ENCODE measurements at places on chromosomes 12 and 14.

- no peak for DNase-seq
Measured at GRCh38 chr14:64944041-64944440, 1.5 kb upstream of the GPX2 start.

DNA sequence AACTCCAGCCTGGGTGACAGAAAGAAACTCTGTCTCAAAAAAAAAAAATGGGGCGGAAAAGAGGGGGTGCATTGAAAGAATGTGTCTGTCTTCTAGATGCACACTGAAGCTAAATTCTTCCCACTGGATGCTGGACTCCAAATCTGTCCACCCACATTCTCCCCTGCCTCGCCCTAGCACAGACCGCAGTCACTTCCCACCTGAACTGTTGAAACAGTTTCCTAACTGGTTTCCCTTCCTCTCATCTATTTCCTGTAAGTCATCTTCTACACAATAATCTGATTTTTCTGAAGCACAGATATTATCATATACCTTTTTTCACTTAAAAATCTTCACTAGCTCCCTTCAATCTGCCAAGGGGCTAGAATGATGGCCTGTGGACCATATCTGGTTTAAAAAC is 1.5 kb upstream of the HCAR1 start:
- DNase-seq, result no peak

GRCh38 chr14:91889477-91890211 is 22.3 kb upstream of the TC2N start:
- DNase-seq, result no peak

DNA sequence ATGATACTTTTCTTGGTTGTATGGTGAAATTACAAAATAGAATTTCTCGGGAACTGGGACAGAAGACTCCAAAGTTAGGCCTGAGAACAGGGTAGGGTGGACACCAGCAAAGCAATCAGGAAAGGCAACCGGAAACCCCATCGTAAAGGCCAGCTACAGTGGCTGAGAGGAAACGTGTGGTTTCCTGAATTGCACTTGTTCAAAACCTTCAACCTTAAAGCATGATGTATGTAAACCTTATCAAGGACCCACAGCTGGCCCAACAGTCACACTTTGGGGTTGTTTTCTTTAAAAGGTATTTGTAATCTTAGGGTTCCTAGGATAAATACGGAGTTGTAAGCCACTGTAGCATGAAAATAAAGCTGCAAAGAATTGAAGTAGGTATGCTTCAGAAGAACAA is 2.2 kb upstream of the PTGDR start:
- DNase-seq, result no peak

GRCh38 chr12:45343269-45344051 is 127.6 kb downstream of the ANO6 start:
- DNase-seq, result no peak

GRCh38 chr14:51119411-51120051 is 24.6 kb upstream of the TRIM9 start:
- no peak for DNase-seq

GRCh38 chr12:109738209-109738608 is 24.6 kb downstream of the FAM222A start:
- no peak for DNase-seq

GRCh38 chr14:56087671-56088471 is 30.3 kb upstream of the PELI2 start:
- no peak for DNase-seq

GRCh38 chr12:123717350-123717749 is 5.2 kb downstream of the ATP6V0A2 start:
- DNase-seq, result no peak

- DNase-seq, result no peak
Measured at GRCh38 chr12:6696690-6697583, 3.7 kb downstream of the PIANP start.

DNA sequence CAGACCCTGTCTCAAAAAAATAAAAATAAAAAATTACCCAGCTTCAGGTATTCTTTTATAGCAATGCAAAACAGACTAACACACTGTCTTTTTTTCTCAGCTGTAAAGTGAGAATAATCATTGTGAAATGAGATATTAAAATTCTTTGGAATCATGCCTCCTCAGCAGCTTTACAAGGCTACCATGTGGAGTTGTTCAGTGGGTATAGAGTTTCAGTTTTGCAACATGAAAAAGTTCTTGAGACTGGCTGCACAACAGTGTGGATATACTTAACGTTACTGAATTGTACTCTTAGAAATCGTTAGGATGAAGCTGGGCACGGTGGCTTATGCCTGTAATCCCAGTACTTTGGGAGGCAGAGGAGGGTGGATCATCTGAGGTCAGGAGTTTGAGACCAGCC is 15.7 kb upstream of the MAPKAPK5 start:
- DNase-seq, result no peak

GRCh38 chr12:74401035-74401434 is 136.6 kb upstream of the ATXN7L3B start:
- no peak for DNase-seq

DNA sequence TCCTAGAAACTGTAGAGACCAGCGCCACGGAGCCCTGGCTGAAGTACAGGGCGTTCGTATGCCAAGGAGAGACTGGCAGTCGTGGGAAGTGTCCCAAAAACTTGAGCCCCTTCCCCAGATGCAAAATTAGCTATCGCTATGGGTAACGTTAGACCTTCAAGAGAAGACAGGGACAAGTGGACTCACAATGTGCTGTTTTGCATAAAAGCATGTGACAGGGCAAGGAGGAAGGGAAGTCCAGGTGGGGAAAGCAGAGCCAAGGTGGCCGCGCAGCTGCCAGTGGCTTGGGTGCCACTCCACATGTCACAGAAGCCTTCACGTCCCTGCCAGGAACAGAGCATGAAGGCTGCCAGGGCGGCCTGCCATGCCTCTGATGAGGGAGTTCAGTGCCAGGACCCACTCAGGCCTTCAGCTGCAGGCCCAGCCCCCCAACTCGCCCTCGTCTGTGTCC is 61.2 kb upstream of the DYNC1H1 start:
- no peak for DNase-seq

GRCh38 chr12:916240-916639 is 33.3 kb downstream of the RAD52 start:
- DNase-seq, result no peak

GRCh38 chr12:77600468-77600843 is 230.2 kb upstream of the NAV3 start:
- DNase-seq, result no peak

DNA sequence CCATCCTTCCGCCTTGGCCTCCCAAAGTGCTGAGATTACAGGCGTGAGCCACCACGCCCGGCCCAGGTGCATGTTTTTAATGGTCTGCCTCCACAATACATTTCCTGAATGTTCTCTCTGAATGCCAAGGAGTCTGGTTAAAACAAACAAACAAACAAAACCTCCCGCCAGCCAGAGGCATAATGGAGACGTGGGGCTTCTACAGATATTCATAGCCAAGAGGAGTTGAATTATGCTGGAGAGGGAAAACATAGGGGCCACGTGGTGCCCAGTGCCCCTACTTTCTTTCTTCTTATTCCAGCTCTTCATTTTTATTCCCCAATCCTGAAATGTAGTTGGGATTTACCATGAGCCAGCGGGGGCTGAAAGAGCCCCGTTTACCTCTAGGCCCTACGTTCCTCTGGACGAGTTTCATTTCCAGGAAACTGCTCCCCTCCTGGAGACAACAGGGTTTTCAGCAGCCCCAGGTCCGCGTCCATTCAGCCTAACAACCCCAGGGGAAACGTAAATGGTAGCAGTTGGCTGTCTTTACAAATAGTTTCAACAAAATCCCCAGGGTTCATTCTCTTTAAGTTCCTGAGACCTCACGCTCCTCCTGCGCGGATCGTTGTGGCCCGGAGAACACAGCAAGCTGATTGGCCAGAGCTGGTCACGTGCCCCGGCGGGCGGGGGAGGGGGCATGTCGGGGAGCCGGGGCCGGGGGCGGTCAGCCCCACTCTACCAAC is 108.5 kb upstream of the ESRRB start:
- no peak for DNase-seq

GRCh38 chr12:26118308-26118707 is 6.5 kb downstream of the BHLHE41 start:
- no peak for DNase-seq

- no peak for DNase-seq
Measured at GRCh38 chr12:32395026-32395425, 4.3 kb upstream of the FGD4 start.

DNA sequence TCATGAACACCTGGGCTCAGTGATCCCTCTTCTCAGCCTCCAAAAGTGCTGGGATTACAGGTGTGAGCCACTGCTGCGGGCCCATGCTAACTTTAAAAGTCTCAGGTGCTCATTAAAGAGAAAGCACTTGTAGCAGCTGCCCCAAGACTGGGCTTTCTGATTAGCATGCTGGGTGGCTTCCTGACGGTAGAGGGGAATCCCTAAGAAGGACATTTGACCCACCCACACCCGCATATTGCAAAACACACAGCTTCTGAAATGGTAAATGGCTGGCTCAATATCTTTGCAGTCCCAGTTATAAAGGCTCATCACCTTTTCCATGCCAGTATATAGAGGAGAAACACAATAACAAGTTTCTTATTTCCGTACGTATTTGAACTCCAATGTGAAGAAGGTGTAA is 19.3 kb upstream of the BICD1 start:
- no peak for DNase-seq

DNA sequence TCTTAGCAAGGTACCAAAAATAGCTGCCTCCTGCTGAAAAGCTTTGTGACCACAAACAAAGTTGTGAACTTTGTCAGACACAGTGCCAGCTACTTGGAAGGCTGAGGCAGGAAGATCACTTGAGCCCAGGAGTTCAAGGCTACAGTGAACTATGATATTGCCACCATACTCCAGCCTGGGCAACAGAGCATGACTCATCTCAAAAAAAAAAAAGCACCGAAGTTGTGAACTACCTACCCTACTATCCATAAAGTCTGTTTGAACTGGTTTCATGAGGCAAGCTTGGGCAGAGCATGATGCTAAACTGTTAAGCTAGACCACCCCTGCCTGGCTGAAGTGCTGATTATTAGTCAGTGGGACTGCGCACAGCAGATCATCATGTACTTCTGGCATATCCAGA is 75.5 kb downstream of the RAD52 start:
- DNase-seq, result no peak

DNA sequence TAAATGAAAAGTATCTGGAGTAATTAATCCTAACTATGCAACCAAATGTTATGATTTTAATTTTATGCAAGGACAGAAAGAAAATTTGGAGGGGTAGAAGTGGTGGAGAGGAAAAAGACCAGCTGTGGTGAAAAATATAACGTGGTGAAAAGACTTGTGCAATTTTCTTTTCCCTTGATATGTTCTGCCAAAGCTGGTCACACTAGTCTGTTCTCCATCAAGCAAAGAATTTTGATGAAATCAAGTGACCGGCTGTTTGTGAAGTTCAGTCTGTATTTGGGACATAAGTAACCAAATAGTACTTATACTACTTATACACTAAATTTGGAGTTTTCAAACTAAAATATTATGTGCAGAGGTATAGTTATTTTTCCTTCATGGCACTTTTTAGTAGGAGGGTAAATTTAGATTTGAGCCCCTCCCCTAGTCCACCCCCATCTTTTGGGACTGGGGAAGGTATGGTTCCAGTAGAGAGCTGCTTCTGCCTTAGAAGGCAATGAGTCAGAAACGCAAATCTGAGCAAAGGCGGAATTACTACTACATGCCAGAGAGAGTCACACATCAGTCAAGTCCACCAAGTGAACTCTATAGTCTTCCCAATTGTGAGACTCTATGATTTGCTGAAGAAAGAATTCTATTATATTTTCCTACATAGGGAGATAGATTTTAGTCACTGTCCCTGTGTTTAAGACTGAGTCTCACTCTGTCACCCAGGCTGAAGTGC is 229.7 kb downstream of the SLC25A21 start:
- no peak for DNase-seq

- no peak for DNase-seq
Measured at GRCh38 chr14:71245659-71246361, 338.6 kb downstream of the PCNX1 start.

DNA sequence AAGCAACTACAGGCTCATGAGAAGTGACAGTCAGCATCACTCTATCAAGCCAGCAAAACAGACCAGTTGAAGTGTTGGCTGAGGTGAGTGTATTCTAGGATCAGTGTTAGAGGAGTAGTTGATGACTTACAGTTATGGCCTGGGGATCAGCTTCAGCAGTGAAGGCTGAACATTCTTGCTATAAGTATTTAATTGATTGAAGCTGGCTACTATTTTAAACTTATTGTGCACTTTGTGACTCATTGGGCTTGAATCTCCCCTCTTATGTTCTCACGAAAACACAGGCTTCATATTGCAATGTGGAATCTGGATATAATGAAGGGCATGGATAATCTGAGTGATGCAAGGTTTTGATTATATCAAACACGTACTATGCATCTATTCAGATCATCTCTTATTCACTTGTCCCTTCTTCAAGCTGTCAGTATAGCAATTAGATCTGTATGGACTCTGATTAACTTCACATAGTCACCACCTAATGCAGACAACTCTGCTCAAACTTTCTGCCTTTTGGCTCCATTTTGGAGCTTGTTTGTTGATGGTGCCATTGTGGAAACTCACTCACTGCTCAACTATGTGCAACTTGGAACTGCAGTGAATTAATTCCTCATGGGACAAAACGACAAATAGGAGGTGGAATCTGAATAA is 309.2 kb downstream of the SLC16A7 start:
- no peak for DNase-seq

- no peak for DNase-seq
Measured at GRCh38 chr12:12427568-12427967, 70.7 kb downstream of the BORCS5 start.

- no peak for DNase-seq
Measured at GRCh38 chr14:55098561-55098898, 30.5 kb upstream of the LGALS3 start.

GRCh38 chr14:61469781-61470180 is 148.4 kb downstream of the PRKCH start:
- DNase-seq, result no peak

DNA sequence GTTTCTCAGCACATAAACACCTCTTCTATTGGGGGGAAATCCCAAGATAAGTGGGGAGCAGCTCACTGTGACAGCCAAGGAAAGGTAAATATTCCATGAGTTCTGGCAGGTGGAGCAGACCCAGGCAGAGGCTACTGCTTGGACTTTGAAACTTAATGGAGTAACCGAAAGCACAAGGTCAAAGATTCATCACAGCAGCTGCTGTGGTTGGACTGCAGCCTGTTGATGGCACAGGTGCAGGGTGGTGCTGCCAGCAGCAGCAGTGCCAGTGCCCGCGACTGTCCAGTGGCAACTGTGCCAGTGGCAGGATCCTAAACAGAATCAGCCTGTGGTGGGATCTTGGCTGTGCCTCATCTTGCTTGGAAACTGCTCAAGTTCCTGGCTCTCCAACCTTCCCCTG is 81.4 kb upstream of the ARID2 start:
- no peak for DNase-seq

- no peak for DNase-seq
Measured at GRCh38 chr14:71121711-71122110, 214.5 kb downstream of the PCNX1 start.

DNA sequence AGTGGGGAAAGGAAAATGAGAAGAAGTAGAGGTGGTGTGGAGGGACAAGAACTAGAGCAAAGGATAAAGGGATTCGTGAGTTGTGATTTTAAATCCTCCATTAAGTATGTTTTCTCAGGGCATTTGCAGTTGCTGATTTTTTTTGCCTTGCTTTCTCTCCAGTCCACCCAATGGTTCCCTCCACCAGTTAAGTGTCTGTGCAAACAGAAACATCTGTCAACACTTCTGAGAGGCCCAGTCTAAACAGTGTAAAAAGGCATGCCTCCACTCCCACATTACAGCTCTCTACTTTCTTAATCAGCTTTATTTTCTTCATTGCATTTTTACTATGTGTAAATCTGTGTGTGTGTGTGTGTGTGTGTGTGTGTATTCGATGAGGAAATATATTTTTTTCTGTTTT is 141.2 kb downstream of the PPFIA2 start:
- no peak for DNase-seq

- no peak for DNase-seq
Measured at GRCh38 chr12:13713556-13714410, 267.6 kb downstream of the GRIN2B start.

Data from GM18507 (cell line).